ENCODE measurements at places on chromosomes 5 and 9.

DNA sequence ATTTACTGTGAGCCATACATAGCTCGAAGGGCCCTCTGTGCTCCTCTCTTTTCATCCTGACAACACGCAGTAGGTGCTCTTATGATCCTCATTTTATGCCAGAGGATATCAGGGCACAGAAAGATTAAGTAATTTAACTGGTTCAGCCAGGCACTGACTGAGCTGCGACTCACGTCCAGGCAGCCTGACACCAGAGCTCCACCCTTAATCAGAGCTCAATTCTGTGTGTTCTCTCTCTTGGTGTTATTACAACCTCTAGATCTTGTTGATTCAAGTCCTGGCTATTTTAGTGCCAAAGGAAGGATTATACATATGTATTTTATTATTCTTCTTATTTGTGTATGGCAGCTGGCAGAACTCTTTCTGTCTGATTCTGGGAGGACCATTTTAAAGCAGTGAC, 59.7 kb downstream of the OSMR start:
- no peak for DNase-seq

GRCh38 chr9:99231711-99232110, 9.6 kb downstream of the SEC61B start:
- peak; percentile 38 for DNase-seq

DNA sequence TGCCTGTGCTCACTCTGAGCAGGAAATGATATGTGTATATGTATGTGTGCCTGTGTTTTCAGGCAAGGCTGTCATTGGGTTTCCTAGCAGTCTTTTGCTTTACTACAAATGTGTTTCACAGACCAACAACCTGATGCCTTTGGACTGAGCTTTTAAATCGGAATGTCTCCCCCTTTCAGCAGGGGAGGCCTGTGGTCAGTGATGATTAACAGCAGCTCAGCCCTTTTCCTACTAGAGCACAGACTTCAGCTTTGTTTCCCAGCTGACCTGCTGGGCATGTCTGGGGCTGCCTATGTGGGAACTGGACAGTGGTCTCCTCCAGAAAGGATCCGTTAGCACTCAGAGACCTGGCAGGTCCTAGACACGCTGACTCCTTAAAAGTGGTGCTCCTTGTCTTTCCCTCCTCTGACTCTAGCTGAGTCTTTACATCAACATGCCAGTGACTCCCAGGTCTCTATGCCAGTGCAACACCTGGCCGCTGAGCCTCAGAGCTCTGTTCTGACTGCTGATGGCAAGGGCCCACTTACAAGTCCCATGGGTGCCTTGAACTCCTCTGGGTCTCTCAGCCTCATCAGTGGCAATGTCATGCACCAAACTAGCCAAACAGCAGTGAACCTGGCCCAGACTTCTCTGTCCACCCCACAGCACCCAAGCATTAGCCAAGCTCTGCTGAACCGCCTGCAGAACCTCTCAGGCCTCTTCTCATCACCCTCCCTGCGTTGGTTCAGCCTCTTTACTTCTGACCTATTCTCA, 7.7 kb downstream of the MACROH2A1 start:
- peak; percentile 90 for DNase-seq

- DNase-seq, result no peak
These were observed 209.6 kb downstream of the FBN2 start for GRCh38 chr5:128328446-128328845.

- no peak for DNase-seq
These were observed 14.9 kb upstream of the ARL15 start for GRCh38 chr5:54325272-54325609.

DNA sequence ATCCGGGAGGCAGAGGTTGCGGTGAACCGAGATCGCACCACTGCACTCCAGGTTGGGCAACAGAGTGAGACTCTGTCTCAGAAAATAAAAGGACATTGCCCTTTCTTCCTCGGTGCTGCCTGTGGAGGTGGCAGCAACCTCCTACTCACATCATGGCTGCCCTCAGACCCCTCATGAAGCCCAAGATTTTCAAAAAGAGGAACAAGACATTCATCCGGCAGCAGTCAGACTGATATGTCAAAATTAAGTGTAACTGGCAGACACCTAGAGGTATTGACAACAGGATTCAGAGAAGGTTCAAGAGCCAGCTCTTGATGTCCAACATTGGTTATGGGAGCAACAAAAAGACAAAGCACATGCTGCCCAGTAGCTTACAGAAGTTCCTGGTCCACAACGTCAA, 12.6 kb upstream of the PAX5 start:
- no peak for DNase-seq

DNA sequence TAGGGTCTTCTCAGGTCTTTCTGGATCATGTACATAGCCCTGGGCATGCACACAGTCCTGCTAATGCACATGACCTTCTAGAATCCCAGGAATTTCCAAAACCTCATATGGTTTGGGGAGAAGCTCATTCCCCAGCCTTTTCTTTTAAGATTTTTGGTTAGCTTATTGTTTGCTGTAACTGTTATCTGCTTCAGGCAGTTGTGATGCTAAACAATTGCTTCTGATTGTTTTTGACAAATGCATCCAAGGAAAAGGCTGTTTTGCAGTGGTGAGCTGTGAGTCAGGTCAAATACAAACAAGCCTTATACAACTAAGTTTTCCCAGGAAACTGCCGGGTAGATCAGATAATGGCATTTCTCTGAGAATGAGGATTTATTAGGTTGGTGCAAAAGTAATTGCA, 32.7 kb downstream of the SMC5 start:
- DNase-seq, result no peak

GRCh38 chr9:131503626-131504465, 1.1 kb downstream of the POMT1 start:
- peak; percentile 52 for DNase-seq

GRCh38 chr5:56496581-56497063, 263.5 kb upstream of the ANKRD55 start:
- DNase-seq, result no peak

GRCh38 chr5:109452661-109453060, 42.9 kb upstream of the PJA2 start:
- peak; percentile 10 for DNase-seq

- no peak for DNase-seq
These were observed 11.3 kb upstream of the TIMD4 start for GRCh38 chr5:156974328-156974727.

Measured in myocyte (in vitro differentiated cells).